ENCODE measurements at places on chromosomes 16 and 17.

DNA sequence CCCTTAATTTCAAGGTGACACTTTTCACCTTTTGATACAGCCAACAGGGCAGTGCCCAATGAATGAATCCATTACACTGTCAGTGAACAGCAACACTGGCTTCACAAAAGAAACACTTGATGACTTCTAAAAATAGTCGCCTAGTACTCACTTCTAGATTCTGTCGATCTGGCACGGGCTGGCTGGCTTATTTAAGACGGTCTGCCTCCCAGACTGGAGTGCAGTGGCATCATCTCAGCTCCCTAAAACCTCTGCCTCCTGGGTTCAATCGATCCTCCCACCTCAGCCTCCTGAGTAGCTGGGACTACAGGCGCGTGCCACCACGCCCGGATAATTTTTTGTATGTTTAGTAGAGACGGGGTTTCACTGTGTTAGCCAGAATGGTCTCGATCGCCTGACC is 1.9 kb downstream of the NDUFAB1 start:
- no peak for DNase-seq

GRCh38 chr16:64865069-64865696 is 256.7 kb downstream of the CDH11 start:
- DNase-seq, result no peak

DNA sequence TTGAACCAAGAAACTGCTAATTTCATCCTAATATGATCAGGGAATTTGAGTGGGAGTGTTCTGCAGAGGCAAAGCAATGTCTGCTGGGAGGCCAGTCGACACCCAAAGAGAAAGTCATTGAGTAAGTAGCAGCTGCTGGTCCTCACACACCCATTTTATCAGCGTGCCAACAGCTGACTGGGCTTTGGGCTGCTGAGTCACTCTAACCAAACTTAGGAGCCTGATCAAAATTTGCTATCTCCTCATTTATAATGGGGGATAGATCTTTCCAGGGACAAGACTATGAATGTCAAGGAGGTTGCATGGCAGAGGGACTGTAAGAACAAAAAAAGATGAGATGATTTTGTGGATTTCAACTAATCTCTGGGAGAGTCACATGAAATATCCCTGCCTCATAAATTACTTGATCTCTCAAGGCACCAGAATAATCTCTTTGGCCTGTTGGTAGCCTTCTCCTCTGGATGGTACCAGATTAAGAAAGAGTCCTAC is 32.9 kb downstream of the CPSF4L start:
- DNase-seq, result no peak

GRCh38 chr16:89034971-89035668 is 58.1 kb upstream of the CBFA2T3 start:
- DNase-seq, result no peak

DNA sequence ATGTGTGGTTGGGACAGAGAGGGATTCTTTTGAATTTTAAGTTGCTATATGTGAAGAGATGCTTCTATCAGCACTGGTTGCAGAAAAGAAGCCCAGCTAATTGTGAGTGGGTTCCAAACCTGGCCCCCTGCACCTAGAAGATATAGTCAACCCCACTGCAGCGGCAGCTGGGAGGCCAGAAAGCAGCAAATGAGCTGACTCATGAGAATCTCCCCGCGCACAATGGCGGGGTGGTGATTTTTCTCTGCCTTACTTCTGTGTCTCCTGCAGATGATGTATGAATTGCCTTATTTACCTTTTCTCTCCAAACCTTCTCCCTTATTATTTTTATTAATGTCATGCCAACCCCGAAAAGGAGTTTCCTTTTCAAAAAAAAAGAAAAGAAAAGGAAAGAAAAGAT is 89.7 kb downstream of the MAF start:
- DNase-seq, result no peak

- peak; percentile 52 for DNase-seq
Observed at GRCh38 chr17:42773290-42774035, at the start of gene VPS25. VPS25 (plus strand) TSS chr17:42773449; CDS start chr17:42773476, 27 bp downstream.
